Motor neuron (in vitro differentiated cells): ENCODE measurements at places on chromosomes 3 and 15.
A peak's percentile ranks its signal among the peaks of the same experiment; 100 is the strongest.

- ATAC-seq: no peak
These were observed 290.6 kb upstream of the ARHGEF26 start for GRCh38 chr3:153830552-153830951.

DNA sequence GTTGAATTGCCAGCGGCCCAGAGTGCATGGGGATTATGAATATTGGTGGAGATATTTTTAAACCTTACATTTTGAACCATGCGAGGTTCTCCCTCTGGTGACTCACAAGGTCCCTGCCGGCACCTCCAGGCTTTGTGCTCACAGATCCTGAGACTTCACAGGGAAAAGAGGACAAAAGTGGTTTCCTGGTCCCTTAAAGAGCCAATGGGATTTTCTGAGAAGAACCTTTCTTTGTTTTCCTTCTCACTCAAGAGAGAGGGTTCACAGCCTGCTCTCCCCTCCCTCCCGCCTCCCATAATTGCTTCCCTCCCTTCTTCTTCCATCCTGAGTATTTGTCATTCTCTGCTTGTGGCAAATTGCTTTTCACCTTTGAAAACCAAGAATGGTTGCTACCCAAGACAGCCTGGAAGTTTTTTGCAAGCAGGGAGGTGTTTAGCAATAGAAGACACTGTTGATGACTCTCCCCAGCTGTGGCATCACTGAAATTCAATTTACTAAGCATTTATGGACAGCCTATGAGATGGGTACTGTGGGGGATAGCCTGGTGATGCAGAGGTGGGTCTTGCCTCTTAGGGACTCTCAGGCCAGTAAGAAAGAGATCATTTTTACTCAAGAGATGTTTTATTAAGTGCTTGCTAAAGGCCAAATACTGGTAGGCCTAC is 76.6 kb downstream of the CPN2 start:
- peak; percentile 9 for ATAC-seq

GRCh38 chr15:84590406-84590805 is 10.4 kb upstream of the ZSCAN2 start:
- no peak for ATAC-seq

DNA sequence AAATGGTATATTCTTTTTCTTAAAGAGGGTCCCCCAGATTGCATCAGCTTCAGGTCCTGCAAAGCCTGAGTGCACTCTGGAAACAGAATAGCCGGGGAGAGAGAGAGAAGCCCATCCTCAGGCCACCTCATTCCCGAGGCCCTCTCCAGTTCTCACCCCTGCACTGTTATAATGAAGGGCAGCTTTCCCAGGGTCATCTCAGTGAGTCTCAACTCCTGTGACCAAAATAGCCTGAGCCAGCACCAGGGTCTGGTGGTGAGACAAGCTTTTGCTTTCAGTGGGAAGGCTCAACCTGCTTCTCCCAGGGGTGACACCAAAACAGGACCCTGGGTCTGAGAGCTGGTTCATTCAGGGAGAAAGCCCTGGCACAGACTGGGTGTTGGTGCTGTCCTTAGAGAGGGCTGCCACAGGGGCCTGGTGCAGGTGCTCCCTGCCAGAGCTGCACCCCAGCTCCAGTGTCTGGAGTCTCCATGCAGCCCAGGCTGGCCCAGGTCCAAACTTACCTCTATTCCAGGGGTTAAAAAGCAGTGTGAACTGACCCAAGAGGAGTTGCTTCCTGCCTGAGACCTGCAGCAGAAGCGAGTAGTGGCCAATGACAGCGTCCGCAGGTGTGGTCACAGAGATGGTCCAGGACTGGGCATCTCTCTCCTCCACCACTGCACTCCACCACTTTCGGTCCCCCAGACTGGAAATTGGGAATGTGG is 6.1 kb downstream of the EPB42 start:
- ATAC-seq: no peak

DNA sequence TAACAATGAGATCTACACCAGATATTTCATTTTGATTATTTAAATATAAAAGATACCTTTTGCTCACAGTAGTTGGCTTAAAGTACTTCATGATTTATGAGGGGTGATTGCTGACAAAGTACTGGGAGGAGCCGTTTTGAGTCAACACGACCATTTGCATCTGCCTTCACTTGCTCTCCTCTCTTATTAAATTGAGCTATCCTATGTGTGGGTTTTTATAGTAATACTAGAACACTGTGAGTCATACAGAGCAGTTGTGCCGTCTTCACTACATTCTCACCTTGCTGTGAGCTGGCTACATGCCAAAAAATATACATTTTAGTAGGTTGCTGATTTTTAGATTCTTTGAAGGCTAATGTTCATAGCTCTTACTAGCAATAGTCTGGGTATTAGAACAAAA is 161.2 kb downstream of the ALCAM start:
- no peak for ATAC-seq

DNA sequence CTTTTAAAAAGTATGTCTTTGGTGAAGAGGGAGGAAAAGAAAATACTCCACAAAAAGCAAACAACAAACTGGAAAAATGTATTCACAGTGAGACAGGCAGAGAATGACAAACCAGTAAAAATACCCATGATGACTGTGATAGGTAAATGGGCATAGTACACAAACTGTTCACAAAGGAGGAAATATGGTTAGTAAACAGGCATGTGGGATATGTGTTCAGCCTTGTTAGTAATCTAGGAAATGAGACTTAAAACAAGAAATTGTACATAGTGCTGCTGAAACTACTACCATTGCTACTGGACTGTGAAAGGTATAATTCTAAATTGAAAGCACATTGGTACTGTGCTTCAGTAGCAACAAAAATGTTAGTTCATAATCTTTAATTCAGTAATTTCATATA is 50.1 kb downstream of the UBE2E2 start:
- ATAC-seq: no peak

GRCh38 chr3:160369784-160370183 is 29.2 kb downstream of the IFT80 start:
- ATAC-seq: no peak

DNA sequence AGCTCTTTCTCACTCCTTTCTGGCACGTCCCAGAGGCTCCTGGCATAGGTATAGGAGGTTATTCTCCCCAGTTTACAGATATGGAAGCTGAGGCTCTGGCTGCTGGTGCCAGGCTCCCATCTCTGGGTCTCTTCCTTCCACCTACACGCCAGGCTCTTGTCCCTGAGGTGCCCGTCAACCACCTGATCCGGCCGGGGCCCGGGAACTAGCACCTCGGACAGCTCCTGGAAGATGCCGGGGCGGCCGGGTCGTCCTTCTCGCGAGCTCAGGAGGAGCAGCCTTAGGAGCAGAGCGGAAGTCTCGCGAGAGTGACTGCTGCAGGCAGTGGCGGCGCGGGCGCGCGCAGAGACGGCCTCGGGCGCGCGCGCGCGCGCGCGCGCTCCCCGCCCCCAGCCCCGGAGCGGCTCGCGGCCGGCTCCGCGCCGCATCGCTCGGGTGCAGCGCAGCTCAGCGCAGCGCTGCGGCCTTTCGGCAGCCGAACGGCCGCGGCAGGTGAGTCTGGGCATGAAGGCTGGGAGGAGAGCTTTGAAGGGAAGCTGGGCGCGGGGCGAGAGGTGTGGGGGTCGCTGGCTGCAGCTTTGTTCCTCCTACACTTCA is at the start of gene SCAMP5:
TSS of gene SCAMP5 (plus strand) at position 382 of the 597 bp plus-strand sequence. CDS start 16,277 bp downstream, outside the sequence.
- peak; percentile 93 for ATAC-seq

DNA sequence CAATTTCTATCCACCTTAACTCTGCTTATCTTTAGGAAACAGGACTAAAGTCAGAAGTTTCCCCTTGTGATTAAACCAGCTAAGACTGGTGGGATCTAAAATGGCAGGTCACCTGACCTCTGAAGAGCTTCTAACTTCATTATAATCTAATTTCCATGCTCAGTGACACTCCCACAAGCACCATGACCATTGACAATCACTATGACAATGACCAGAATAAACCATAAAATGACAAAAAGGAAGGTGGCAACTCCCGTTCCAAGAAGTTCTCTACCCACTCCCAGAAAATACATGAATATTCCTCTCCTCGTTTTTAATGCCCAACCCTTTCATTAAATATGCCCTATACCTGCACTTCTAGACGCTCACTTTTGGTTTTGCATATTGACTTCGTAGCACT is 471.2 kb upstream of the CCDC54 start:
- ATAC-seq: no peak

DNA sequence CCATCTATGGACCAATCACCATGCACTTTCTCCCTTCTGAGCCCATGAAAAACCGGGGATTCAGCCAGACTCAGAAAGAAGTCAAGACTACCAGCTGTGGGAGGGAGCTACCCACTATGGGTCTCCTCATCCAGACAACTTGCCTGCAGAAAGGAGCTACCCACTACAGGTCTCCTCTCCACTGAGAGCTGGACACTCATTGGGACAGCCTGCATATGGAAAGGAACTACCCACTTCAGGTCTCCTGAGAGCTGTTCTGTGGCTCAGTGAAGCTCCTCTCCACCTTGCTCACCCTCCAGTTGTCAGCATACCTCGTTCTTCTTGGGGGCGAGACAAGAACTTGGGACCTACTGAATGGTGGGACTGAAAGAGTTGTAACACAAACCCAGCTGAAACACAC is 22.3 kb upstream of the ZBED2 start:
- no peak for ATAC-seq
